ENCODE measurements at places on chromosomes 13 and 19.

- DNase-seq, result no peak
Observed at GRCh38 chr13:80458543-80458942, 117.6 kb upstream of the SPRY2 start.

GRCh38 chr13:109728791-109729731 lies 57.3 kb downstream of the IRS2 start:
- no peak for DNase-seq

GRCh38 chr13:46600943-46601311 lies 48.0 kb downstream of the LRCH1 start:
- no peak for DNase-seq

- no peak for DNase-seq
Observed at GRCh38 chr13:109152311-109152820, 523.0 kb downstream of the MYO16 start.

GRCh38 chr13:67238277-67238859 lies 8.2 kb upstream of the PCDH9 start:
- no peak for DNase-seq

- no peak for DNase-seq
Observed at GRCh38 chr19:58364146-58364545, 1.6 kb upstream of the ZNF497 start.

Measured in activated CD8-positive, alpha-beta memory T cell treated with anti-CD3 and anti-CD28 coated beads for 1 hour (primary cell).